ENCODE measurements at places on chromosomes 3 and 15.

DNA sequence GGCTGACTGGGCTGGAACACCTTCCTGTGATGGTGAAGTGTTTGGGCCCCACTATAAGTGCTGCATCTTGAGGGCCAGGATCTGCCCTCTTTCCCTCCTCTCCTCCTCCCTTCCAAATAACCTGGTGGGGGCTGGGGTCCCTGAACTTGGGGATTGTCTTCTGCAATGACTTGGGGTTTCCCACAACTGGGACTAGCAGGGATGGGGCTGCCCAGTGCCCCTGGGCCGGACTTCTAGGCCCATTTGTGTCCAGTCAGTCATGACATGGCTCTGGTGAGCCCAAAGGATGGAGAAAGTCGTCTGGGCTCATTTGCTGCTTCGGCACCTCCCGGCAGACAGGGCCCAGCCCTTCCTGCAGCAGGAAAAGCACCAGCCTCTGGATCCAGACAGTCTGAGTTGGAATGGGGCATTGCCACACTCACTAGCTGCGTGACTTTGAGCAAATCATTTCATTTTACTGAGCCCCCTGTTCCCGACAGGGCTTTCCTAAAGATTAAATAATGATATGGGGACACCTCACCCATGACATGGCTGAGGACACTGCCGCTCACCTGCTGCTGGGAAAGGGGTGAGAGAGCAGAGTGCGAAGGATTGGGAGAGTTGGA, 113.2 kb downstream of the DNAJB8 start:
- no peak for DNase-seq

- no peak for DNase-seq
These were observed 29.7 kb upstream of the NSMCE3 start for GRCh38 chr15:29299331-29299730.

- DNase-seq, result no peak
These were observed 247.6 kb downstream of the CHST2 start for GRCh38 chr3:143367171-143367570.

DNA sequence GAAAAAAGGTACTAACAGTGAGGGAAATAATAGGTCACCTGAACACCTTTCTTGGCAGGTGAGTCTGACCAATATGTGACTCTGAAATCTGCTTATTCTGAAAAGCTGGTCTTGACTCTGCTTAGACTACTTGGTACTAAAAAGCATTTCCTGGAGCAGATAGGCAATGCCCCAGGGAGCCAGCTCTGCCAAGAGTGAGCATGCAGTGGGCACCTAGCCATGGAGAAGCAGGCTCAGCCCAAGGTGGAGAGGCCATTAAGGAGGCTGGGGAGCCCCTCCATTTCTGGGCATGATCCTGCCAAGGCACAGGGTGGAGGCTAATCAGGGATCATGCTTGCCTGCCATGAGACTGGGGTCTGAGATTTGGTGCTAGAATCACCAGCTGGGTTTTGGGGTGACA, 1.6 kb upstream of the LTF start:
- DNase-seq, result no peak

GRCh38 chr3:123283657-123284398, 82.1 kb downstream of the SEC22A start:
- no peak for DNase-seq

DNA sequence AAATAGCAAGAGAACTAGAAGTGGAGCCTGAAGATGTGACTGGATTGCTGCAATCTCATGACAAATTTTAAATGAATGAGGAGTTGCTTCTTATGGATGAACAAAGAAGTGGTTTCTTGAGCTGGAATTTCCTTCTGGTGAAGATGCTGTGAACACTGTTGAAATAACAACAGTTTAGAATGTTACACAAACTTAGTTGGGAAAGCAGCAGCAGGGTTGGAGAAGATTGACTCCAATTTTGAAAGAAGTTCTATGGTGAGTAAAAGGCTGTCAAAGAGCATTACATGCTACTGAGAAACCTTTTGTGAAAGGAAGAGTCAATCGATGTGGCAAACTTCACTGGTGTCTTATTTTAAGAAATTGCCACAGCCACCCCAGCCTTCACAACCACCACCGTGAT, 220.9 kb upstream of the LRRFIP2 start:
- no peak for DNase-seq

- DNase-seq, result no peak
These were observed 245.0 kb downstream of the ZMAT3 start for GRCh38 chr3:178826435-178827123.

GRCh38 chr3:87498358-87499080, 222.1 kb upstream of the POU1F1 start:
- DNase-seq, result no peak

- no peak for DNase-seq
These were observed 1.9 kb downstream of the FNDC3B start for GRCh38 chr3:172040981-172041963.

DNA sequence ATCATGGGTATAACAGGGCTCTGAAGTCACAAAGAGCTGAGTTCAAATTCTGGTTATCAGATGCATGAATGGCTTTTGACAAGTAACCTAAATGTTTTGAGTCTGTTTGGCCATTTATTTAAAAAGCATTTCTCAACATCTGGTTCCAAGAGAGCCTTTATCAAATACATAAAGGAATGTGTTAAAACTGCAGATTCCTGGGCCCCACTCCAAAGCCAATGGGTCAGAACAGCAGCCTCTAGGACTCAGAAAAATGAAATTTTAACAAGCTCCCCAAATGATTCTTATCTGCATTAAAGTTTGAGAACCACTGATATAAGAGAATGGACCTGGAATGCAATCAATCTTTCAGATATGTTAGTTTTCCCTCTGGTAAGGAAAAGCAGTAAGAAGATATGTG, 3.4 kb downstream of the B4GALT4 start:
- DNase-seq, result no peak

- DNase-seq, result no peak
These were observed 461.6 kb downstream of the PYDC2 start for GRCh38 chr3:191922570-191922969.

DNA sequence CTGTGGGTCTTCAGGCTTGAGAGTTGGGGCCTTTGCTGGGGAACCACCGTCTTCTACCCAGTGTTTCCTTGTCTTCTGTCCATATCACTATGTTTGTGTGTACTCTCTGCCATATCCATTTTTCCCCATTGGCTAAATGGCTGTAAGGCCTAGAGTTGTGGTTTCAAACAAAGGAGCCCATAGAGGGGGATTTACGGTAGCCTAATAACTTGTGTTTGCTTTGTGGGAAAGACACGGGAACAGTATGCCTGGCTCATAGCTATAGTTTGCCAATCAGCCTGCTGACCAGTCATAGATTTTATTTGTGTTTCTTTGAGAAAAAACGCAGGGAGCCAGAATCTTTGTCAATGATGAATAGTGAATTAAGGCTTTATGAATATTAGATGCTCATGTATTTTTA, 554.8 kb downstream of the NAALADL2 start:
- DNase-seq, result no peak

DNA sequence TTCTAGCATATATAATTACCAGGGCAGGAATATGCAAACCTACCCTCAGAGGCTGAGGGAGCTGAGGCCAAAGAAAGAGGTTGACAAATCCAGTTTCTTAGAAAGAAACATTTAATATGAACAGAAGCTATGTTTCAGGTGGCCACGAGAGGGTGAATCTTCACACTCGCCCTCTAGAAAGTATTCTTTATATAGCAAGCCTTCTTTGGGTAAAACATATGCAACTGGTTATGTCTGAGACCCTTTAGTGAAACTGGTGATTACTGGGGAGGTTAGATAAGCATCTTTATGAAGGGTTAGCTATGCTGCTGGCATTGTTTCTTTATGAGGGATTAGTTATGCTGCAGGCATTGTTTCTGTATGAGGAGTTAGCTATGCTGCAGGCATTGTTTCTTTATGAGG, 50.7 kb upstream of the GOLGA6L2 start:
- no peak for DNase-seq

- no peak for DNase-seq
These were observed 19.9 kb downstream of the ZNF710 start for GRCh38 chr15:90020936-90021507.

DNA sequence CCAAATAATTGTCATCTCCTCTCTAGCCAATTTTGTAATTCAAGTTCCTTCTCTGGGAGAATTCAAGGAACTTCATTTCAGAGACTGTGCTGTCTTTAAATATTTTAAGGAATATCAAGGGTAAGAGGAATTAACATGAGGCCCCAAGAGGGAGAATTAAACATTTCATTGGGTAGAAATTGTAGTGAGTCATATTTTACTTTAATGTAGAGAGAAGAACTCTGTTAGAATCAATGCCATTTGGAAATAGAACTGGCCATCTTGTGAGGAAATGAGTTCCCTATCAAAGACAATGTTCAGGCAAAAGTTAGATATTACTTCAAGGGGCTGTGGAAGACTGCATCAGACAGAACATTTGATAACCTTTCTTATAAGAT, 43.5 kb upstream of the TP63 start:
- no peak for DNase-seq

- DNase-seq, result no peak
These were observed 82.0 kb downstream of the KCNMB2 start for GRCh38 chr3:178618197-178618596.

- DNase-seq, result no peak
These were observed 37.6 kb downstream of the MTMR10 start for GRCh38 chr15:30953731-30954378.

DNA sequence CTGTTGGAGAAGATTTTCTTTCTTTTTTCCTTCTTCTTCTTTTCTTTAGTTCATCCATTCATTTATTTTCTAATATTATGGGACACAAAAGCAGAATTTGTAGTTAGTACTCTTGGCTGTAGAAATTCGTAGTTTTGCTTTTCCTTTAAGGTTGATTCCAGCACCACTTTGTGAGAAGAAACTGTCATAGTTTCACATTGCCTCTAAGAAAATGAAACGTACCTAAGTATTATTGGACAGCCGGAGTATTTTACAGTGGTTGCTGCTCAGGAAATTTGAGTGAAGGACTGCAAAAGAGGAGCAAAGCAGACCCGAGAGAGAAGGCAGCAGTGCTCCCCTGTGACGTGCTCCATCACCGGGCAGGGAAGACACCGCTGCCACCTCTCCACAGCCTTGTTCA, 48.1 kb downstream of the PLCL2 start:
- no peak for DNase-seq

DNA sequence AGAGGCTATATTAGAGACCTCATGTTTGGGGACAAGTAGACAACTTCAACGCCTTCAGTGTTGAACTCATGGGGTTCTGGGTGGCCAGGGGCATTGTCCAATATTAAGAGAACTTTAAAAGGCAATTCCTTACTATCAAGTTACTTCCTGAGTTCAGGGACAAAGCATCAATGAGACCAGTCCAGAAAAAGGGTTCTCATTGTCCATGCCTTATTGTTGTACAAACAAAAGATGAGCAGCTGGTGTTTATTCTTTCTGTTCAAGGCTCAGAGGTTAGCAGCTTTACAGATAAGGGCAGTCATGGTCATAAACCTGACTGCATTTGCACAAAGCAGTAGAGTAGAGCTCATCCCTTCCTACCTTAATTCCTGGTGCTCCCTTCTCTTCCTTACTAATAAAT, 18.5 kb upstream of the PDHB start:
- DNase-seq, result no peak

DNA sequence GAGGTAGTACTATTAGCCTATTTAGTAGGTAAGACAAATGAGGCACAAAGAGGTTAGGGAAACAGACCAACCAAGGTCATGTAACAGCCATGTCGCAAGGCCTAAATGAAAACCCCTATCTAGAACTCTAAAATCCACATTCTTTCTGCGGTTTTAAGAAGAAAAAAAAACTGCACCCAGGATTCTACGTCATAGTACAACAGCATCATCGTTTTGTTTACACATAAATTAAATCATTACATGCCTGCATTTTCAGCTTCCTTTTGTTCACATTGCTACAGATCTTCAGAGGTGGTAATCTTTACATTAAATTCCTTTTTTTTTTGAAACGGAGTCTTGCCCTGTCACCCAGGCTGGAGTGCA, 548 bp upstream of the PSMD6 start:
- DNase-seq, result no peak

GRCh38 chr3:28139288-28139687, 102.1 kb upstream of the CMC1 start:
- DNase-seq, result no peak

DNA sequence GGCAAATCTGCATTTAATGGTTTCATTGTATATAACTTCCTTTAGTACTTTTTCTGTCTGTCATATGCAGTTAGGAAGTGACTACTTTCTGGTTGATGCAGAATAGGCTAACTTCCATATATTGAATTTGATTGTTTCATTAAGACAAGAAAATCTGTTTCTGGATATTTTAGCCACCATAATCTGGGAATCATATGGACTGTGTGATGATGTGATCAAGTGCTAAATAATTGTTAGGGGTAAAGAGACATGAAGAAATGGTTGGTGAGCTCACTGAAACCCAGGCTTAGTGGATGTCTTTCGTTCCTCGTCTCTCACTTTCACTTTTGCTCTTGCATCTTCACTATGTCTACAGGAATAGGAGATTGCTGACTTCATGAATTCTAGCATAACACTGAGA, 3.5 kb upstream of the MNS1 start:
- DNase-seq, result no peak

DNA sequence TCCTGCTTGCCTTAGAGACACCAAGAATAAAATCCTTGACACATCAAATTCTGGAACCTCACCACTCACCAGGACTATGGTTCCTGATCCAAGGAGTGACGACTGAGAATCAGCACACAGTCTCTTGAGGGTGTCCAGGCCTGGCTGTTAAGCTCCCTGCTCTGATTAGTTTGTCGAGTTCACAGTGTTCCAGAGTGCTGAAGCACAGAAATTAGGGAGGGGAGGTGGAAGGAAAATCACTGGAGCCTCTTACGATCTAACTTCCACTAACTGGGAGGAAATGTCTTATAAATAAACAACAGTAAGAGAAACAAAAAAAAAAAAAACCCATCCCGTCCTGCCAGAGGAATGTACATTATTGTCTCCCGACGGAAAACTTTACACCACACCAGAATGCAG, 330.2 kb downstream of the TIGIT start:
- DNase-seq, result peak; percentile 32

DNA sequence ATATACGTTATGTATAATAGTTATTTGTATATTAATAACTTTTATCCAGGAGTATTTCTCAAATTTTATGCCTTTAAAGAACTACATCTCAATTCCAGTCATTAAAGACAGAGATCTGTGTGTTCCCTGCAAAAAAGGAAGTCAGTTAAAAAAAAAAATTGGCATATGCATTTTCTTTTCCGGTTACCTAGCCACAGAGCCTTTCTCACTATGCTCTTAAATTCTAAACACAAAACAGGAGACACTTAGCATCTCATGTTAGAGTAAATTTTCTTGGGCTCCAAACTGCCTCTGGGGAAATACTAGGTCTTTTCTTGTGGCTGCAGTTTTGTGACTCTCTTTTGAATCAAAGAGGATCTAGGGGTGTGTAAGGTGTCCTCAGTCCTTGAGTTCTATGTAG, 105.9 kb downstream of the KCNH8 start:
- DNase-seq, result no peak

GRCh38 chr3:59774634-59775033, 724.8 kb upstream of the CFAP20DC start:
- DNase-seq, result peak; percentile 83

GRCh38 chr15:82135638-82136037, 89.8 kb upstream of the MEX3B start:
- peak; percentile 65 for DNase-seq

- DNase-seq, result peak; percentile 24
These were observed 25.0 kb downstream of the ADAM10 start for GRCh38 chr15:58724466-58724865.

- no peak for DNase-seq
These were observed 19.3 kb upstream of the ATP10A start for GRCh38 chr15:25882466-25882865.

GRCh38 chr3:156787926-156788663, 38.1 kb upstream of the LEKR1 start:
- DNase-seq, result peak; percentile 80
